Activated CD4-positive, CD25-positive, alpha-beta regulatory T cell treated with anti-CD3 and anti-CD28 coated beads, Interleukin-2, amount 50 U/mL, for 16 hours (primary cell): ENCODE measurements at places on chromosomes 1 and 21.

DNA sequence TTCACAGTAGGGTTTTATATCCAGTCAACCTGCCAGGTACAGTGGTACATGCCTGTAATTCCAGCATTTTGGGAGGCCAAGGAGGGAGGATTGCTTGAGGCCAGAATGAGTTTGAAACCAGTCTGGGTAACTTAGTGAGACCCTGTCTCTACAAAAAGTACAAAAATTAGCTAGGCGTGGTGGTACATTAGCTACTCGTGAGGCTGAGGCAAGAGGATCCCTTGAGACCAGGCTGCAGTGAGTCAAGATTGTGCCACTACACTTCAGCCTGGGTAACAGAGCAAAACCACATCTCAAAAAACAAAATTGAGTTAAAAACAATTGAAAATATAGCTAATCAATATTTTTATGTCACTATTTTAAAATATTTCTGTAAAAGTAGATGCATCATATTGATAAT, 33.2 kb downstream of the DDI2 start:
- no peak for DNase-seq

DNA sequence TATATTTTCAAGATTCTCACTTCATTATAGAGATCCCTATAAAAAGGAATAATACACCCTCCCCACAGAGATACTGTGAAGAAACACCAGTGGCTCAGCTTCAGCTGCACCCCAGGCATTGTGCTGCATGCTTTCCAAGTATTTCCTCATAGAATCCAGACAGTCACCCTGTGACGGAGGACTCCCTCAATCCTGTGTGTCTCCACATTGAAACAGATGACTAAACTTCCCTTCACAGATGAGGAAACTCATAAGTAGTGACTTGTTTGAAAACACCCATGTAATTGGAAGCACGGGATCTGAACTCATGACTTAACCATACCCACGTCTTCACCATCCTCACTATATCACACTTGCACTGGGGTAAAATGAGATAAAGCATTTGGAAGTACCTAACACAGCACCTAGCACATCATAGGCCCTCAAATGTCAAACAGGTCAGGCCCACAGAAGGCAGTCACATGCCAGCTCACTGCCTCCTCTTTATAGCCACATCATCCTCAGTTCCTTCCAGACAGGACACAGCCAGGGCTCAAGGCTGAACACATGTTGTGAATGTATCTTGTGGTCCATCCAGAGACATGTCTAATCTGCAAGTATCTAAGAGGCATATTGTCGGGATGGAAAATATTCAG, 55.2 kb downstream of the GPR161 start:
- no peak for DNase-seq

- no peak for DNase-seq
Measured at GRCh38 chr1:155643230-155643629, 33.2 kb downstream of the MSTO1 start.

DNA sequence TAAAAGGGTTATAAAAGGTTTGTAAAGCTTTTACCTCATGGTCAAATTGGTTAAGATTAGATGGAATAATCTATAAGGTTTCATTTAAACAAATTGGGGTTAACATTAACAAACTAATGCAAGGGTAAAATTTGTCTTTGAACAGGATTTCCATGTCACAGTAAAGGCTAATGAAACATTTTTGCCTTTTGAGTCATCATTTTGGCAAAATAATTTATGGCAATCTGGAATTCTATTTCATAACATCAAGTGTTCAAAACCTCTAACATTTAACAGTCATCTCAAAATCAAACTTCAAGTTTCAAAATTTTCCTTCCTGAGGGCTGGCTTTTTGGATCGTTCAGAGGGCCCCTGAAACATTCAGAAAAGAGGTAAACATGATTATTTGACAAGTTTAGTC, 6.6 kb upstream of the CD46 start:
- no peak for DNase-seq

- DNase-seq, result no peak
Measured at GRCh38 chr1:33460947-33461629, 11.4 kb upstream of the ZSCAN20 start.

- no peak for DNase-seq
Measured at GRCh38 chr21:36436829-36437744, 42.8 kb downstream of the CLDN14 start.

- no peak for DNase-seq
Measured at GRCh38 chr1:232445361-232446106, 184.4 kb downstream of the SIPA1L2 start.

- no peak for DNase-seq
Measured at GRCh38 chr1:72229893-72230292, 52.4 kb downstream of the NEGR1 start.

DNA sequence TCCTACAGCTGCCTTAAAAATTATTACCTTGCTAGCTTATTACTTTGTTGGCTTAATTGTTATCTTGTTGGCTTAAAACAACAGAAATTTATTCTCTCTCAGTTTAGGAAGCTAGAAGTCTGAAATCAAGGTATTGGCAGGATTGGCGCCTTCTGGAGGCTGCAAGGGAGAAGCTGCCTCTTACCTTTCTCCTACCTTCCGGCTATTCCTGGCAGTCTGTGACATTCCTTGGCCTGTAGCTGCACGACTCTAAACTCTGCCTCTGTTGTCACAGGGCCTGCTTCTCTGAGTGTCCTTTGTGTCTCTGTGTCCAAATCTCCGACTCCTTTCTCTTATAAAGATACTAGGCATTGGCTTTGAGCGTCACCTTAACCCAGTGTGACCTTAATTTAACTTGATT, 579.9 kb upstream of the B3GALT2 start:
- no peak for DNase-seq

DNA sequence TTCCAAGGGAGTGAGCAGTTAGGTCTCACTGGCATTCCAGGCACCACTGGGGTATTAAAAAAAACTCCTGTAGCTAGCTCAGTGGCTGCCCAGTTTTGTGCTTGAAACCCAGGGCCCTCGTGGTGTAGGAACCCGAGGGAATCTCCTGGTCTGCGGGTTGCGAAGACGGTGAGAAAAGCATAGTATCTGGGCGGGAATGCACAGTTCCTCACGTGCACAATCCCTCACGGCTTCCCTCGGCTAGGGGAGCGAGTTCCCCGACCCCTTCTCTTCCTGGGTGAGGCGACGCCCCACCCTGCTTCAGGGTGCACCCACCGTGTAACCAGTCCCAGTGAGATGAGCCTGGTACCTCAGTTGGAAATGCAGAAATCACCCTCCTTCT, 50.5 kb upstream of the PGBD5 start:
- DNase-seq, result no peak

GRCh38 chr1:168693197-168693871, 35.7 kb downstream of the DPT start:
- DNase-seq, result no peak

DNA sequence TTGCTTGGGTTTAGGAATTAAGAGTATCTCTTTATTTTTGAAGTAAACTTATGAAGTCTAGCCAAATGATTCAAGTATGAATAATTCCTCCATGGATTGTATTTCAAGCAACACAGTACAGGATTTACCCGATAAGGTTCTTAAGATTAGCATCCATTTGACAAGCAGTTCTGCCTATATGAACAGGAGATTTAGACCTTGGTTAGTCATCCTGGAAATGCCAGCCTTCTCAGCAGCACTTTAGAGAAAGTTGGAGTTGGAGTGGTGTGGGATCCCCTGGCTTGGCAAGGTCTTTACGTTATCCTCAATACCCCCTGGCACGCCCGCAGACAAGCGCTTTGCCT, 1.6 kb downstream of the BCAR3 start:
- no peak for DNase-seq

DNA sequence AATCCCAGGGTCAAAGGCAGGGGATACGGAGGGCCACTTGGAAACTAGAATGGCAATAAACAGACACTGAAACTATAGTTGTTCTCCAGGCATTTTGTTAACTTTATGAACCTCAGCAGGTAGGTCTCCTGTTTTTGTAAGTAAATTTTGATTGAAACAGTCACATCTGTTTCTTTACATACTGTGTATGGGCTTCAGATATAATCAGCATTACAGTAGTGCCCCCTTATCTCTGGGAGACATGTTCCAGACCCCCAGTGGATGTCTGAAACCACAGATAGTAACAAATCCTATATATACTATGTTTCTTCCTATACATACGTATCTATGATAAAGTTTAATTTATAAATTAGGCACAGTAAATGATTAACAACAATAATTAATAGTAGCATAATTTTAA, 11.5 kb downstream of the STIL start:
- no peak for DNase-seq

DNA sequence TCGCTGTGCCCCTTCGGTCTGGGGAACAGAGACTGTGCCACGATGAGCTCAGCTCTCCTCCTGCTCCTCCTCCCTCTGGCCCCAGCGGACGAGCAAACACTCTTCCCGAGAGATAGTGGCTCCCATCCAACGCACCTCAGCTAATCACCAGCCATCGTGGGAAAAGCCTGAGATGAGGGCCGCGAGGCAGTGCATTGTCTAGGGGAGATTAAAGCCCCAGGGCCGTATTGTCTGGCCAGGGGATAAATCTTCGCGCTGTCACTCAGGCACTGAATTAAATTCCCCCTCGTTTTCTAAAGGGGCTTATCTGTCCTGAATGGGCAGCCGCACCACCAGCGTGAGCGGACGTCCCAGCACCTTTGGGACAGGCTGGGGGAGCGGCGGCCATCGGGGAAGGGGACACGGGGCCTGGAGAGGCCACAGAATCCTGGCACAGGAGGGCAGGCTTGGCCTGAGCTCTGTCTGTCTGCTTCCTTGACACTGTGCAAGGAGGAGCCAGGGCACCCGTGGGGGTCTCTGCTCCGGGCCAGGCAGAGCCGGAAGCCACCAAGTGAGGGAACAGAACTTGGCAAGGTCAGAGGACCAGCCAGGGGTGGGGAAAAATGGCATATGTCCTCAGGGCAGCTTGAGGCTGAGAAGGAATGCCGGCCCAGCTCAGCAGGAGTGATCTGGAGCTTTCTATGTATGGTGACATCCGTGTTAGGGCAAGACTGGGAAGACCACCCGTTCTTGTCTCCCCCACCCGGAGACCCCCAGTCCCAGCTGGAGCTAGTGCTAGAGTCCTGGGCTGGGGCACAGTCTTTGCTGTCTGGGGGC, 32.3 kb downstream of the PRDM16 start:
- no peak for DNase-seq

- no peak for DNase-seq
Measured at GRCh38 chr1:91856996-91857395, 29.0 kb downstream of the TGFBR3 start.
